GM12864 (cell line): ENCODE measurements at places on chromosomes 2 and 18.

DNA sequence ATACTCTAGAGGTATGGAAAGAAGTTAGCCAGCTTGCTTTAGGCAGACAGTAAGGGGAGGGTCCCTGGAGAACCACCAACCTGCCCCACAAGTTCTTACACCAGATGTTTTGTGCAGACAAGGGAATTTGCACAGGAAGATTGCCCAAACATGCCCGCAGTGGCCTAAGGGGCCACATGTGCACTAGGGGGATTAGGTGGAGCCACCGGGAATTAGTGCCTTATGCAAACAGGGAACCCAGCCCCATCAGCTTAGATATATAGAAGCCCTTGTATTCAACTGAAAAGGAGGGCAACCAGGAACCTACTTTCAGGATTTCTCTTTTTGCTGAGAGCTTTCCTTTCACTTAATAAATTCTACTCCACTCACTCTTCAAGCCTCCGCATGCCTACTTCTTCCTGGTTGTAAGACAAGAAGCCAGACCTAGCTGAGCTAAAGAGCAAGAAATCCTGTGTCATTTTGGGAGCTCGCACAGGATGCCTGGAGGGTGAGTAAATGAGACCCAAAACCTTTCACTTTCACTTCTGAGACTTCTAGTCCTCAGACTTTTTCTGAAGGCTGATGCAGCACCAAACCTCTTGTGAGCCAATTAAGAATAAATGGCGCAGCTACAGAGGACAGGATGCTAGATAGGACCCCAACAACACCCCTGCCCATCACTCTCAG, 146.3 kb downstream of the GCA start:
- no peak for DNase-seq

DNA sequence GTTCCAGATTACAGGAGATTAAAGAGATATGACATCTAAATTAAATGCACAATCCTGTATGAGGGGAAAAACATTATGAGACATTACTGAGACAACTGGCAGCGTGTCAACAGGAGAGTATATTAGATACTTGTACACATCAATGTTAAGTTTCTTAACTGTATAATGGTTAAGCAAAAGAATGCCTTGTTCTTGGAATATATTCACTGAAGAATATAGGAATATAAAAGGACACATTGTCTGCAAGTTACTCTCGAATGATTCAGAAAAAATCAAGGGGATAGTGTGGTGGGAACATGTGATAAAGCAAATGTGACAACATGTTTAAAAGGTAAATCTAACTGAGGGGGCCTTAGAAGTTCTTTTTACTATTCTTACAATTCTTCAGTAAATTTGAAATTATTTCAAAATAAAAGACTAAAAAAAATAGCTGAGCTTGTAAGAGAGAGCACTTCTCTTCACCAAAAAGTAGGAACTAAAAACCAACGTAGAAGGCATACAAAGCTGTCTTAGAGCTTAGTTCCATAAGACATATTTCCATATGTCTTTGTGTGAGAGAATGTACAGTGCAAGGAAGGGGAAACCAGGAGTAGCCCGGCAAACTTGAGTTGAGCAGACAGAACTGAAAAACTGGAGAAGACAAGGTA, 7.5 kb downstream of the WDPCP start:
- DNase-seq = no peak

DNA sequence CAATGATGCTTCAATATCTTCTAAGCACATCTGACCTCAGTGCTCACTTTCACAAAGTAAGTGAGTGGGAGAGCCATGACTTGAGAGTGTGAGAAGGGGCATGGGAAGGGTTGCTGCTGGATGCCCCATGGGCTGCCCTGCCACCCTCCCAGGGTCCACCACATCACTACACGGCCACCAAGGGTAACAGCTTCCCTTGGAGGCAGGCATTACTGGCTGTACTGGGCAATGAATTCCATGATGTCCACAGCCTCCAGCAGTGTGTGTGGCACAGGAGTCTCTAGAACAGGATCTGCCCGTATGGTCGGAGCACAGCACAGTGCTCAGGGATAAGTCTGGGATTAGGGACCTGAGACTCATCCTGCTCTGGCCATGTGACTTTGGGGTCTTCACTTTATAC, 481.0 kb upstream of the MYT1L start:
- no peak for DNase-seq

GRCh38 chr18:59200787-59201186, 19.2 kb upstream of the GRP start:
- no peak for DNase-seq

DNA sequence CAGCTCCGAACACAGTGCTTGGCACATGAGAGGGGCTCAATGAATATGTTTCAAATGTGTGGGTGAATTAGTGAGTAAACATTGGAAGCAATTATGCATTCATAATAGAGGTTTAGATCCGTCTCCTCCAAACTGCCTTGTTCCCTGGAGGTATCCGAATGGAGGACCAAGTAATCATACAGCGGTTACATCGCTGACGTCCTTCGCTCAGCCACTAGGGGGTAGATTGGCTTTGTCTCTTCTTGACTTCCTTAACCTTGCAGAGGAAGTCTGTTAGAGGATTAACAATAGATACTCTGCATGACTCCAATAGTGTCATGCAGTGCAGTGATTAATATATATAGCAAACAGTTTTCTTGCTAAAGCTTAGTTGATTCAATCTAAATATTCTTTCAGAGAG, 517.0 kb downstream of the PTPRM start:
- DNase-seq = no peak

- peak; percentile 22 for DNase-seq
Measured at GRCh38 chr2:176999301-176999700, 213.3 kb upstream of the HNRNPA3 start.

- DNase-seq = no peak
Measured at GRCh38 chr2:56266761-56267414, 83.1 kb downstream of the CCDC85A start.

- no peak for DNase-seq
Measured at GRCh38 chr2:184316921-184317320, 281.4 kb upstream of the ZNF804A start.

DNA sequence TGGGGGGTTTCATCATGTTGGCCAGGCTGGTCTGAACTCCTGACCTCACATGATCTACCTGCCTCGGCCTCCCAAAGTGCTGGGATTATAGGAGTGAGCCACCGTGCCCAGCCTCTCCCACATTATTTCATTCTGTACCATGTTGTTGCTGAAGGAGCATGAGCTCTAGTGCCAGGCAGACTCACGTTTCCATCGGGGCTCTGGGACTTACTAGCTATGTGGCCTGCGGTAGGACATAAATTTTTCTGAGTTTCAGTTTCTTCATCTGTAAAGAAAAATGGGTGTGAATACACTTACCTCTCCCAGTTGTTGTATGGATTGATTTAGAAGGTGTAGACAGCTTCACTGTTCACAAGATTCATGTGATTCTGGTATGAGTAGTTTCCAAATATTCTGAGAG, 30.8 kb upstream of the CCL20 start:
- DNase-seq = no peak

DNA sequence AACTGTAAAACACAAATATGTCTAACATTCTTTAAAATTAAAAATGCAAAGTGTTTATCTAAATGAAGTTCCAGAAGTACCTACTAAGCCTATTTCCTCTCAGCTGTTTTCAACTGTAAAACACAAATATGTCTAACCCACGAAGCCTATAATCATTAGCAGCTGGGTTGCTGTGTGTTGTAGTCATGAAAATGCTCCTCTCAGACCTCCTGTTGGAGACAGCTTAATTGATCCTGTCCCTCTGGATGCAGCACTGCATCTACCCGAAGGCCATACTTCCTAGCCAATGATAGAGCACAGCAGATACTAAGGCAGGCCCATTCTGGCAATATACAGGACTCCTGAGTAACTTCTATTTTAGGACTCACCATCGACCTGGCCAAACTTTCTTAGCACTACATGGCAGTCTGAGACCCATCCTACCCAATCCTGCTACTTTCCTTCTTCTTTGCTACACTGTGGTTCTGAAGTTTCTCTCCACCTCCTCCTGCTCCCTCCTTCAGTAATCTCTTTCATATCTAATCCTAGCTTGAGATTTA, 92.5 kb upstream of the RBBP8 start:
- no peak for DNase-seq

- peak; percentile 65 for DNase-seq
Measured at GRCh38 chr2:97697252-97698235, 15.8 kb upstream of the ZAP70 start.

- DNase-seq = no peak
Measured at GRCh38 chr2:137670111-137670510, 294.2 kb upstream of the HNMT start.

GRCh38 chr2:144027593-144027992, 492.3 kb downstream of the ZEB2 start:
- DNase-seq = no peak

DNA sequence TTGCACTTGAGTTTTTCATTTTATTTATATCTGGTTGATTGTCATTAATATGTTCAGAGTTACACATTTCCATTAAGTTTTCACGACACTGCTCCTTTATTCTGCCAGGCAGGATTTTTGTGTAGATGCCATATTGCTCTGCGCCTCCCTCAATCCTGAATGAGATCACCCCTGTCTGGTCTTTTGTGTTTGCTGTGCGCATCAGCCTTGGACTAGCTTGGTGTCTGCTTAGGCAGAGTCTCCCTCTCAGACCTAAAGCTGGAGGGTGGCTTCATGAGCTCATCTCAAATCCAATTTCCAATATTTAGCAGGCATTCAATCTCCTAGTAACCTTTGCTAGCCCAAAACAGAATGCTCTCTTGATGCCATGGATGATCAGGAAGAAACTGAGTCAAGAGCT, 137.4 kb downstream of the SMAD7 start:
- DNase-seq = no peak

DNA sequence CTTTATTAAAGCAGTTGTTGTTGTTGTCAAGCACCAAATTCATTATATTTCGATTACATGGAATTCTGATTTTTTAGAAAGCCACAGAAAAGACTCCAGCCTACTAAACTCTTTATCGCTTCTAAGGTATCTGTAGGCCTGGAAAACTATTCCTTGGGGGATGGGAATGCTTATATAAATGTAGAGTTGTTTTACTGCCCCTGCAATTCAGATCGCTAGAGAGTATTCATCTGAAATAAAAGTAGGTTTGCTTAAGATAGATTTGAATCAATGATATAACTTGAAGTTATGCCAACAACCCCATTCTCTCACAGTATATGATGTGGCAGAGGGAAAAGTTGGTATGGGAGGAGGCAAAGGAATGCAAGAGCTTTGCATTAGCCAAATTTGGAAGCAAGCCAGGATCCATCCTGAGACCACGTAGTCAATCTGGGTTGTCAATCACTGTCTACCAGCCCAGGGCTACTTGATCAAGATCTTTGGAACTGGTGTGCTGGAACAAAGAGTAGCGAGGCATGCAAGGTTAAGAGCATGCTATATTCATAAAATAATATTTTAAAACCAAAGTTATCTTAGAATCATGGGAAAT, 95.9 kb downstream of the LYPD6B start:
- DNase-seq = no peak

- DNase-seq = no peak
Measured at GRCh38 chr18:36756242-36756641, 72.6 kb downstream of the TPGS2 start.

DNA sequence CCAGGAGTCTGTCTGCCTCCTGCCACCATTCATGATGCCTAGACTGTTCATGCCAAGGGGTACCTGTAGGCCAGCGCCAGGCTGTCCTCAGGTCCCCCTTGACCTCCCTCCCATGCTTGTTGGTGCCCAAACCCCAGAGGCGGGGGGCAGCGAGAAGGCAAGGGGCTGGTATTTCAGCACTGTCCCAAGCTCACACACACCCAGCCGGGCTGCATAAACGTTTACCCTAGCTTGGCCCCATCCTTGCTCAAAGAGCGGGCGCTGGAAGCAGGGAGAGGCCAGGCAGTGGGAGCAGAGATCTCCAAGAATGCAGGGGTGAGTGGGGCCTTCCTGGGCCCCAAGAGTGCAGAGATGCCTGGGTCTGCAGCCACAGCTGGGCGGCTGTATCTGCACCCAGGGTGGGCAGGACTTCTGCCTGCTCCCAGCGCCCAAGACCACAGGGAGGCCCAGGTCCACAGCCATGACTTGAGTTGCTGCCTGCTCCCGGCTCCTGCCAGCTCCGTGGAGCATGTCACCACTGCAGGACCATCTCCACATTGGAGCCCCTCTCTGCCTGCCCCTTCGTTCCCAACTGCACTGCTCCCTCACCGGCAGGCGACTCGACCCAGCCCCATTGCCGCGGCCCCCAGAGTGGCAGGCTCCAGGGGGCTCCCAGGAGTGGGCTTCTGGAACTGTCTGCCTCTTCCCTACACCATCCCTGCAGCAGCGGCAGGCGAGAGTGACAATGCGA, 616.6 kb downstream of the METTL4 start:
- no peak for DNase-seq

DNA sequence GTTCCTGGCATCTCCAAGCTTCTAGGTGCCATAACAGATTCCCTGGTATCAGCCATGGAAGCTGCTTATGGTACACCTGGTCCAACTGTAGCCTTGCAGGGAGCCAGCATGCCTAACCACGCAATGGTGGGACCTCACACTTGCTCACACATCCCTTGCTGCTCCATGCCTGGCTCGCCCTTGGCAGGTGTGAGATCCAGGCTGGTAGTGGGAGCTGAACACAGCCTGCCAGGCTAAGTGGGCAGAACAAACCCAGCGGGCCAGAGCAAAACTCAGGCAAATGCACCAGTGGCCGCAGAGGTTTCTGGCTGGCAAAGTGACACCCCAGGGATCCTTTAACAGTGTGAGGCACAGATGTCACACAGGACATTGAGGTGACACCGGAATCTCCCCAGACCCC, 185.8 kb downstream of the NDUFA10 start:
- DNase-seq = no peak

GRCh38 chr18:12391487-12392165, 14.6 kb upstream of the AFG3L2 start:
- DNase-seq = no peak

DNA sequence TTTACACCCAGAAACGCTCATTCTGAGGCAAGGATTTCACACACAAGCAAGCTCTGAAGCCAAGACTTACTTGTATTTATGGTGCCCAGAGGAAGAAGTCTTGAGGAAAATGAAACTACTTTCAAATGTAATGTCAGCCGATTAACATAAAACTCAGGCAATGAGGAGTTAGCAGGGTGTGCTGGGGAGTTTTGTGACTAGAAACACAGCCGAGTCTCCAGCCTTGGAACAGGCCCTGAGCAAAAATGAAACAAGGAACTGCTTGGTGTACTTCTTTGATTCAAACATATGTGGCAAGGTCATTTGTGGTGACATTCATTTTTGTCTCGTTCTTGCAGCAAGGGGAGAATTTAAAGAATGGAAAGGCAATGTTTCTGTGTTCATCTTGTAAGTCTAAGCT, 4.5 kb downstream of the DYTN start:
- peak; percentile 51 for DNase-seq

DNA sequence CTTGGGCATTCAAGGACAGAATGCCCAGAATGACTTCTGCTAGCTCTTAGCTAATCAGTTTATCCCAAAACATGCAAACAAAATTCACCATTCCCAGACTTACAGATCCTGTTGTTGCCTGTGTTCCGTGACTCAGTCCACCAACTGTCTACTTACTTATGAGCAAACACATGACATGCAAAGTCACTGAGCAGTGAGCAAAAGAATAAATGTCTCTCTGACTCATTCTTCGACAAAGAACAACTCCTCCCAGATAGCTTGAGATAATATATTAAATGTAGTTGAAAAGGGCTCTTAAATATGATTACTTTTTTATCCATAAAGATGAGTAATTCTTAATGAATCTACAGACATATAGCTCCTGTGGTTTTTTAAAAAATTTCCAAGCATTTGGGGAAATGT, 9.0 kb upstream of the CREG2 start:
- no peak for DNase-seq
